T-helper 17 cell (primary cell): ENCODE measurements at places on chromosomes 6 and 20.
A peak's percentile ranks its signal among the peaks of the same experiment; 100 is the strongest.

- no peak for DNase-seq
- H3K27ac ChIP-seq, result no peak overlapping the region
- H3K36me3 ChIP-seq, result no peaks in the 10 kb centered on the region
- no peak overlapping the region for H3K4me3 ChIP-seq
These were observed 164.8 kb downstream of the BACH2 start for GRCh38 chr6:90131614-90132423.

GRCh38 chr20:53804920-53805894 is 211.6 kb upstream of the ZNF217 start:
- DNase-seq, result no peak
- H3K4me3 ChIP-seq, result no peak overlapping the region
- no peak overlapping the region for H3K27ac ChIP-seq
- H3K36me3 ChIP-seq, result no peaks in the 10 kb centered on the region
- peaks cover 2% of the 10 kb centered on the region for H3K4me1 ChIP-seq
- no peaks in the 10 kb centered on the region for H3K27me3 ChIP-seq

- H3K4me1 ChIP-seq, result peaks cover 7% of the 10 kb centered on the region
- no peaks in the 10 kb centered on the region for H3K36me3 ChIP-seq
- H3K27ac ChIP-seq, result peak overlapping the region; percentile 3
- H3K4me3 ChIP-seq, result peak overlapping the region; percentile 31
- DNase-seq, result no peak
- peaks cover 5% of the 10 kb centered on the region for H3K27me3 ChIP-seq
These were observed 4.4 kb downstream of the MYLK2 start for GRCh38 chr20:31823360-31824124.

GRCh38 chr6:42279144-42279781 is 61.6 kb upstream of the MRPS10 start:
- peak overlapping the region; percentile 86 for H3K27ac ChIP-seq
- H3K4me3 ChIP-seq, result peak overlapping the region; percentile 65
- no peak for DNase-seq
- H3K4me1 ChIP-seq, result peaks cover 41% of the 10 kb centered on the region
- peaks cover under 1% of the 10 kb centered on the region for H3K36me3 ChIP-seq

DNA sequence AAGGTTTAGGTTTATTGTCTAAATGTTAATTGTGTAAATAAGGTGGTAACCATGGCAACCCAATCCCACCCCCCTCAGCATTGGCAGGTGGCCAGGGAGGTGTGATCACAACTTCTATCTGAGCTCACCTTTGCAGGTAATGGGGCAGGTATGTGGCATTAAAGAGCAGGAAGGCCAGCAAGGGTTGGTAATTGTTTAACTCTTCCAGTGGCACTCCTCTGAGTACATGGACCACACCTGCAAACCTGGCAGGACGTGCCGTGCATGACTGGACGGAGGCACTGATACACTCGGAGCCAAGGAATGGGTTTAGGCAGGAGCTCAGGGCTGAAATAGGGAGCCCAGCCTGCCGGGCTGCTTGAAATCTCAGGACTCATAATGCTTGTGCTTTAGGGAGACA is 107.0 kb upstream of the BMP2 start:
- H3K4me3 ChIP-seq, result no peak overlapping the region
- no peaks in the 10 kb centered on the region for H3K27me3 ChIP-seq
- no peak for DNase-seq
- H3K27ac ChIP-seq, result no peak overlapping the region

DNA sequence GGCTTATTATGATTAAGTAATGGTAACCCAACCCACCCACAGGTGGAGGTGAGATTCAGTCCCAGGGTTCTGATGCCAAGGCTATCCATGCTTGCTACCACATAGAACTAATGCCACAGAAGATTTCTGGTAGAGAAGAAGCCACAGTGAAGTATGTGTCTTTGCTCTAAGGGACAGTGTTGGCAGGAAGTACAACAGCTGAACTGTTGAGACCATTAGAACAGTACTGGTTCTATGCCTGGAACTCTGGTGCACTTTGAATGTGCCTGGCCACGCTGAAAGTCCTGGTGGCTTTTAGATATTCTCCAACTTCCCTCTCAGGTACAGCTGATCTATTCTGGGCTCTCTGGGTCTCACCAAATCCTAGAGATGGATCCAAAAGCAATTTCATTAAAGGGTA is 7.8 kb downstream of the STX7 start:
- peaks cover 46% of the 10 kb centered on the region for H3K4me1 ChIP-seq
- H3K4me3 ChIP-seq, result no peak overlapping the region
- H3K27me3 ChIP-seq, result no peaks in the 10 kb centered on the region
- H3K27ac ChIP-seq, result no peak overlapping the region
- DNase-seq, result no peak

- H3K36me3 ChIP-seq, result no peaks in the 10 kb centered on the region
- H3K27ac ChIP-seq, result no peak overlapping the region
- peaks cover 19% of the 10 kb centered on the region for H3K27me3 ChIP-seq
- no peak for DNase-seq
- H3K4me1 ChIP-seq, result peaks cover 3% of the 10 kb centered on the region
These were observed 73.1 kb downstream of the SNAP25 start for GRCh38 chr20:10291568-10292248.

DNA sequence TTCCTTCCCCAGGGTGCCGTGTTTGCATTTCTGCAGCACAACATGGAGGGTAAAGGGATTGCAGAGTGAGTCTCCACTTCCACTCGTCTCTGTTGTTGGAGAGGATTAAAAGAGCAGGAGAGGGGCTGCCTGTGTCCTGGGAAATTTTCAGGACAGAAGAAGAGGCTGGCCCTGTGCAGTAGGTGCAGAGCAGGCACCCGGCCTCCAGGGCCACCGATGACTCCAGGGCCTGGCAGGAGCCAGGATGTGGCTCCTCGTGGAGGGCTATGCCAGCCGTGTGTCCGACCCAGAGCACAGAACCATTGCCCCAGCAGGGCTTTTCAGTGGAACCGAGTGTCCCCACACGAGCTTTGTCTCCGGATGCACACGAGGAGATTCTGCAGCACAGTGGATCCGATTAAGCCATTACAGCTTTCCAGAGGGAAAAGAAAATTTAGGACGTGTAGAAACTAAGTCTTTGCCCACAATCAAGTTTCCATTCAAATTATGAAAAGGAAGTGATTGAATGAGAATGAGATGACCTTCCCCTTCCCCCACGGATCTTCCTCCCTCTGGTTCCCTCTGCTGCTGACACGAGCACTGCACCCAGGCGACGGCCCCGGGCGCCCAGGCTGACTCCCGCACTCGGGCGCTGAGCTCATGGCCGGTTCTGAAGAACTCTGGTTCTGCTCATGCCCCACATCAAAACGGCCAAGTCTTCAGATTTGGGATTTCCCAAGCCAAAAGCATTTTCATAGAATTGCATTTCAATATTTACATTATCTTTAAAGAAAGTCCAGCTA is 43.1 kb upstream of the UNC93A start:
- peaks cover 36% of the 10 kb centered on the region for H3K27me3 ChIP-seq
- H3K4me1 ChIP-seq, result peaks cover 2% of the 10 kb centered on the region
- H3K36me3 ChIP-seq, result no peaks in the 10 kb centered on the region

DNA sequence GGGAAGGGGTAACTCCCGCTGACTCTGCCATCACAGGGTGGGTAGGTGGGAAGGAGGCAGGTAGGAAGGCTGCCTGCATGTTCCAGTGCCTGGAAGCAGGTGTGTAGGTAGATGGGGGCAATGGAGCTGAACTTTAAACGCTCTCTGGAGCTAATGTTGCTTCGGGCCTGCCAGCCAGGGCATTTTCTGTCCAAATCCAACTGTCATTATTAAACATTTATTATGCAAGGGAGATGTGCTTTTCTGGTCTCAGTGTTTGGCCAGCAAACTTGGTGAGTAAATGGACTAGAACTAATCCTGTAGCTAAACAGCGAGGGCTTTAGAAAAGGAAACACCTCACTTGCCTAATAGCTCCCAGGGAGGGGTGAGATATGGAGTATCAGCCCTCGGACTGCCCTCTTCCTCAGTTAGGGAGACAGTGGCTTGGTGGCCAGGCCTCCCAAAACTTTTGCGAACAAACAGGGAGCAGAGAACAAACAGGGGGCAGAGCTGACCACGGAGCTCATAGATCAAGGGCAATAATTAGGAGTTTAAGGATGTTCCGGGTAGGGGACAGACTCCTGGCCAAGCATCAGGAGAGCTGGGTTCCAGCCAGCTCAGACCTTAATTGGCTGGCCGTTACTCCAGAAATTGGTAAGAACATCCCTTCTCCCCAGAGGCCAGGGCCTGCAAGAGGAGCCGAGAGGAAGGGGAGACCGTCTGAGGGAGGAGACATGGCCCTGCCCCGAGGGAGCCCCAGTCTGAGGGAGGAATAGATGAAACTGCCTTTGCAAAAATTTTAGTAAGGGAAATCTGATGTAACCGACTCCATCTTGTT is 131.1 kb downstream of the VEGFA start:
- H3K27ac ChIP-seq, result no peak overlapping the region
- no peaks in the 10 kb centered on the region for H3K4me1 ChIP-seq
- H3K36me3 ChIP-seq, result no peaks in the 10 kb centered on the region
- no peak overlapping the region for H3K4me3 ChIP-seq
- no peak for DNase-seq
- peaks cover 12% of the 10 kb centered on the region for H3K27me3 ChIP-seq

GRCh38 chr6:154229786-154230185 is 126.8 kb downstream of the IPCEF1 start:
- DNase-seq, result no peak
- peaks cover 3% of the 10 kb centered on the region for H3K36me3 ChIP-seq
- no peaks in the 10 kb centered on the region for H3K27me3 ChIP-seq

DNA sequence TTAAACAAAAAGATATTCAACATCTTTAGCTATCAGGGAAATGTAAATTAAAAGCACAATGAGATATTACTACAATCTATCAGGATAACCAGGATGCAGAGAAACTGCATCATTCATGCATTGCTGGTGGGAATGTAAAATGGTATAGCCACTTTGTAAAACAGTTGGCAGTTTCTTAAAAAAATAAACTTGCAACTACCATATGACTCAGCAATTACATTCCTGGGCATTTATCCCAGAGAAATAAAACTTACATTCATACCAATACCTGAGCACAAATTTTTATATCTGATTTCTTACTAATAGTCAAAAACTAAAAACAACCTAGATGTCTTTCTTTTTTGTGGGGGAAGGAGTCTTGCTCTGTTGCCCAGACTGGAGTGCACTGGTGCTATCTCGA is 190.3 kb upstream of the TAB2 start:
- H3K36me3 ChIP-seq, result peaks cover 2% of the 10 kb centered on the region
- H3K27ac ChIP-seq, result peak overlapping the region; percentile 98
- H3K4me3 ChIP-seq, result no peak overlapping the region
- H3K27me3 ChIP-seq, result no peaks in the 10 kb centered on the region
- no peak for DNase-seq

GRCh38 chr6:37713529-37714119 is 15.9 kb upstream of the MDGA1 start:
- H3K27ac ChIP-seq, result no peak overlapping the region
- peaks cover 22% of the 10 kb centered on the region for H3K27me3 ChIP-seq
- no peak for DNase-seq
- H3K4me3 ChIP-seq, result no peak overlapping the region
- H3K4me1 ChIP-seq, result peaks cover 3% of the 10 kb centered on the region

GRCh38 chr6:80256691-80257090 is 150.2 kb downstream of the BCKDHB start:
- no peak for DNase-seq
- peaks cover 5% of the 10 kb centered on the region for H3K36me3 ChIP-seq
- H3K4me3 ChIP-seq, result no peak overlapping the region
- H3K4me1 ChIP-seq, result peaks cover 4% of the 10 kb centered on the region
- H3K27me3 ChIP-seq, result no peaks in the 10 kb centered on the region
- no peak overlapping the region for H3K27ac ChIP-seq

GRCh38 chr20:3177746-3178485 is 4.6 kb upstream of the LZTS3 start:
- DNase-seq, result no peak
- peaks cover 12% of the 10 kb centered on the region for H3K4me1 ChIP-seq
- no peak overlapping the region for H3K4me3 ChIP-seq
- H3K27ac ChIP-seq, result no peak overlapping the region
- H3K27me3 ChIP-seq, result peaks cover 13% of the 10 kb centered on the region

DNA sequence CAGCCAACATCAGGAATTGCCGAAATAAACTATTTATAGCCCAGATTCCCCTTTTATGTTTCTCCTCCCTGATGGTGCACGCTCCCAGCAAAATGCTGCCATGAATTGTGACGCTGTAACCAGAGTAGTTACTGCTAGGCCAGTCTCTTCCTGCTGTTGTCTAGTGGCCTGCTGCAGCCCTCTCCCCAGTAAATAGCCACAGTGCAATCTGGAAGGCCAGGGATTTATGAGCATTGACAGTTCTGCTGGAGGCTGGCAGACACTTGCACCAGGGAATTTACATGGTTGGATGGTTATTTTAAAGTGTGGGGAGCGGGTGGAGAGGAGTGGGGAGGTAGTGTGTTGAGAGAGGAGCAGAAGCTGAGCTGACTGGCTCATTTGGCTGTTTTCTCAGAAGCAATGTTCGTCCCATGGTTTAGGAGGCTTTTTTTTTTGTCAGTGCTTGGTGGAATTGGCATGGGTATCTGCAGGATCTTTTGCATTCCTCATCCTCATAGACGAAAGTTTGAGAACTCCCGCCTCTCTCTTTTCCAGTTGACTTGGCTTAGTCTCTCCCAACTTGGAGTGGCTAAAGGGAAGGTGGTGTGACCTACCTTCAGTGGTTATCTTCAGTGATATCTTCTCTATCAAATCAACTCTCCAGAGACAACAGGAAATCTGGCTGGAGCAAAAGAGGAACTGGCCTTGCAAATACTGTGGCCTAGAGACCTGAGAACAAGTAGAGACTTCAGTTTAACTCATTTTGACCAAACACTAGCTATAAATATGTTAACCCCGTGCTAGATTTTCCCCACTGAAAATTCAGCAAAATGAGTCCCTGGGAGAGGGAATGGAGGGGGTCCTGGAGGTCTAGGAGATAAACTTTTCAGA is 99.3 kb upstream of the VSTM2L start:
- H3K4me3 ChIP-seq, result no peak overlapping the region
- H3K36me3 ChIP-seq, result peaks cover 14% of the 10 kb centered on the region
- H3K4me1 ChIP-seq, result peaks cover 3% of the 10 kb centered on the region
- DNase-seq, result no peak
- H3K27ac ChIP-seq, result no peak overlapping the region

DNA sequence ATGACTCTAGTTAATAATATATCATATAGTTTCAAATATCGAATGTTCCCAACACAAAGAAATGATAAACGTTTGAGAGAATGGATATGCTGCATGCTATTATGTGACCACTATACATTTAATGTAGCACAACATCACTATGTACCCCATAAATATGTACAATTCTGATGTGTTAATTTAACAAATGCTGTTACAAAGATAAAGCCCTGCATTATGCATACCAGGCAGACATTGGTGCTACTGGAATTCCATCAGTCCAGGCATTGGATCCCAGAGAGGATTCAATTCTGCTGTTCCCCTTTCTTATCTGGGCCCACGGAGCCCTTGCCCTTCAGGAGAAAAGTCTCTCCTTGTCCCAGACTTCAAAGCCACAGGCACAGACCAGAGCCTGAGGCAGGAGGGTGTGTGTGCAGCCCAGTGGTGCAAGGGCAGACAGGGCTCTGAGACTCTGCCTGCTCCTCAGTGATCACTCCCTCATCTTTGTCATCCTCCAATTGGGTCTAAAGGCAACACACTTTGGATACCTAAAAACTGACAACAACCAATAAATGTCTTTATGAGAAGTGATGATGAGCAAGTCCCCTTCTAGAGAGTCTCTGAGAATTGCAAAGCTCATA is 45.2 kb downstream of the PSMG4 start:
- H3K4me1 ChIP-seq, result no peaks in the 10 kb centered on the region
- peaks cover 2% of the 10 kb centered on the region for H3K36me3 ChIP-seq
- no peak overlapping the region for H3K27ac ChIP-seq
- no peak overlapping the region for H3K4me3 ChIP-seq
- no peak for DNase-seq

GRCh38 chr6:125888989-125889656 is 67.4 kb upstream of the HINT3 start:
- H3K36me3 ChIP-seq, result peaks cover 7% of the 10 kb centered on the region
- H3K27ac ChIP-seq, result no peak overlapping the region
- H3K27me3 ChIP-seq, result no peaks in the 10 kb centered on the region
- H3K4me1 ChIP-seq, result peaks cover 6% of the 10 kb centered on the region
